Stimulated activated CD4-positive, alpha-beta T cell treated with anti-CD3 and anti-CD28 coated beads, TNF-alpha, amount 100 ng/mL, for 4 hours (primary cell): ENCODE measurements at places on chromosomes 5 and 9.

- DNase-seq, result no peak
These were observed 1587.6 kb upstream of the C9orf72 start for GRCh38 chr9:29160763-29161353.

- no peak for DNase-seq
These were observed 16.1 kb downstream of the PCSK5 start for GRCh38 chr9:75906531-75906930.

GRCh38 chr5:115170134-115170928 is 623 bp upstream of the TRIM36 start:
- DNase-seq, result no peak

DNA sequence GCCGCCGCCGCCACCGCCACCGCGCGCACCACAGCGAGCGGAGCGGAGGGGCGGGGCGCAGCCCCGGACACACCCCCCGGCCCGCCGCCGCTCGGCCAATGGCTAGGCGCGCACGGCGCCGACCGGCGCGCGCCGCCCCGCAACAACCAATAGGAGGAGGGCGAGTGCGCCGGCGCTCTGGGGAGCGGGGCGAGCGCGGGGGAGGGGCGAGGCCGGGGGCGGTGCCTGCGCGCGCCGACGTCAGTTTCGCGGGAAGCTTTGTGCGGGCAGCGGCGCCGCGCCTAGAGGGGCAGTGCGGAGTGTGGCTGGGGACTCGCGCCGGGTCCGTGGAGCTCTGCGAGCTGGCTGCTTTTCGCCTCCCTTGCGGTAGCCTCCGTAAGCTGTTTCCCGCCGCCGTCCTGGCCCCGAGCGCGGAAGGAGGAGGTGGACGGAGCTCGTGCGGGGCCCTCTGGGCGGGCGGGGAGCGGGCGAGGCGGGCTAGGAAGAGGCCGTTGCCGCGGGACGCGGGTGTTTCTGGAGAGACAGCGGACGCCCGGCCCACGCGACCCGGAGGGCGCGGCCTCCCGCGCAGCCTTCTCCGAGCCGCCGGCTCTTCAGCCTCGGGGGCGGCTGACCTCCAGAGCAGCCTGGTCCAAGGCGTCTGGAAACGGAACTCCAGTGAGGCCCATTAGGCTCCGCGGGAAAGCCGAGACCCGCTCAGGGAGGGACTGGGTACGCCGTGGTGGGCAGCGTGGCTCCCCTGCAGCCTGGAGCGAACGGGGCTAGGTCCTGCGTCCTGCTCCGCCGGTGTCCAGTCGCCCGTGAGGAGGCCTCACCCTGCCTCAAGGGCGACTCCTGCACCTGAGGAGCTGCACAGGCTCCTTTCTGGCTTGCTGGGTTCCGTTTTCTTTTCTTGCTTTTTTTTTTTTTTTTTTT is at the start of gene ZMYND19:
Gene ZMYND19, minus strand, starts transcription at position 44 of the 915 bp plus-strand sequence. CDS start 249 bp downstream, outside the sequence.
- peak; percentile 84 for DNase-seq

- DNase-seq, result no peak
These were observed 52.9 kb upstream of the VLDLR start for GRCh38 chr9:2568689-2569088.

DNA sequence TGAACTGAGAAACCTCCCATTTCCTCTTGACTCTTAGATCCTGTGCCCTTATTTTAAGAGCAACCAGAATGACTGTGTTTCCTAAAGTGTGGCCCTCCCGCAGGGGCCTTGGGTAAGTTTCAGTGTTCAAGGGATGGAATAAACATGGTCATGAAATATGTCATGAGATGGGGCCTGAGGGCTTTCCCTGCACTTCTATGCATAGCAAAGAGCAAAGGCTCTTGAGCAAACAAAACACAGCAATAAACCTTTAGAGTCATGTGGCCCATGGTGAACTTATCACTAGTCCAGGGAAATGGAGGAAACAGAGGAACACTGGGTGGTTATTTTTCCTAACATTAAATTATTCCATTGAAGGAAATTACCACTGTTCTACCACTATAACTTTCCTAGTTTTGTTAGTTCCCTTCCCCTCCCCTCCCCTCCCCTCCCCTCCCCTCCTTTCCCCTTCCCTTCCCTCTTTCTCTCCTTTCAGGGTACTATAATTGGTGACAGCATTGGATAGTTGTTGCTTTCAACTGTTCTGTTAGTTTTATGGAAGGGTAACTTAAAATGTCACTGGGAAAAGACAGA is 72.4 kb downstream of the CTSL start:
- DNase-seq, result no peak

- peak; percentile 62 for DNase-seq
These were observed 1.5 kb downstream of the RNF145 start for GRCh38 chr5:159207686-159208513.

- DNase-seq, result no peak
These were observed 196.9 kb upstream of the PANK3 start for GRCh38 chr5:168776070-168776469.

- DNase-seq, result no peak
These were observed 93.3 kb upstream of the BOD1 start for GRCh38 chr5:173709761-173710160.

DNA sequence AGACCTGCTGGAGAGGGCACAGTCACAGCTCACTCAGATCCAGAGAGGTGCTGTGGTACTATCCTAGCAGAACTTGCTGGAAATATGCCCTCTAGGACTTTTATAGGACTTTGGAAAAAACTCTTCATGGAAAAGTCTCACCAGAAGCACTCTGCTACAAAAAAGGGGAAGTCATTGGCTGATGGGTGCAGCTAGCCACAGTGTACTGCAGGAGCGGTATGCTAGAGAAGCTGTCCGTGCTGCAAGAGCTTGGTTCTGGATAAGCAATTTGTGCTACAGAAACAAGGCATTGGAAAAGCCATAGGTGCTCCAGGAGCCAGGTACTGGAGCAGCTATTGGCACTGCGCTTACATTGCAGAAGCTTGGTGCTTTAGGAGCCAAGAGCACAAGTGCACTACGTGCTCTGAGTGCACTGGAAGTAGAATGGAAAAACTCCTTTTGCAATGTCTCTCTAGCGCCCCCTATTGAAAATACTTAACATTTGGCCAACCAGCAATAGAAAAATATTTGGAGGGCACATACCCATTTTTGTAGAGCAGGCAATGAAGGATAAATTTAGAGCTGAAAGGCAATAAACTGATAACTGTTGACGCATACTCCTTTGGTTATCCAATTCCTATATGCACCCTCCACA is 83.4 kb downstream of the MEGF10 start:
- no peak for DNase-seq

DNA sequence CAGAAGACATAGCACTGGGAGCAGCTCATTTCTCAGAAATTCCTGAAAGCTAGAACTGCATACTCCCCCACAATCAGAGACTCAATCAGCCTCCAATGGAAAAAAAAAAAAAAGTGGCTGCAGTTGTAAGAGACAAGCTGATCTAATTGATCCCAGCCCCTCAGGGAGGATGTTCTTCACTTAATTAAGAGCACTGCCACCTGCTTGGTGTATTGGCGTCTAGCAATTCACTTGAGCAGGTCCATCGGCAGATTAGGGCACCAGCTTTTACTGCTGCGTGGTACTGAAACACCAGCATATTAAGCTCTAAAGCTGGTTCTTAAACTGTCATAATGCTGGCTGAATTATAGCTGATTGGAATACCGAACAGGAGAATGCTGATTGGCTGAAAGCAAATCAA is 1890.1 kb upstream of the WWC1 start:
- no peak for DNase-seq

- DNase-seq, result no peak
These were observed 123.4 kb upstream of the MAN2A1 start for GRCh38 chr5:109566361-109566760.

GRCh38 chr9:137185921-137186320 is 2.4 kb downstream of the ANAPC2 start:
- DNase-seq, result no peak

DNA sequence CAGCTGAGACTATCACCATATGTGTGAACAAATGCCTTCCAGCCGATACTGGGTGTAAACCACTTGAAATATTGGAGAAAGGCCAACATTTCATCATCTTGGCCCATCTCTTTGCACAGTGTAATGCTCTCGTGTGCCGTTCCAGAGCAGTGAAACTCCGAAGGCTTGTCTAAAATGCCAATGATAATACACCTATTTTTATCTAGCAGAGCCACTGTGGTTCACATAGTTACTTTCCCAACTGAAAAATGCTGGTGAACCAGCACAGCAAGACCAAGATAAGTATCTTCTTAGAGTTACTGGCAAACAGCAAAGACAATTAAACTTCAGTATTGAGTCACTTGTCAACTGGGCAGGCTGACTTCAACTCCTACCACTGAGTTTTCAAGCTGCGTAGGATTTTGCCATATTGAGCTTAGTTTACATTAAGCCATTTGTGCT is 379.9 kb upstream of the ACTBL2 start:
- no peak for DNase-seq

- DNase-seq, result no peak
These were observed 160.9 kb upstream of the SLC30A5 start for GRCh38 chr5:68932830-68933434.

DNA sequence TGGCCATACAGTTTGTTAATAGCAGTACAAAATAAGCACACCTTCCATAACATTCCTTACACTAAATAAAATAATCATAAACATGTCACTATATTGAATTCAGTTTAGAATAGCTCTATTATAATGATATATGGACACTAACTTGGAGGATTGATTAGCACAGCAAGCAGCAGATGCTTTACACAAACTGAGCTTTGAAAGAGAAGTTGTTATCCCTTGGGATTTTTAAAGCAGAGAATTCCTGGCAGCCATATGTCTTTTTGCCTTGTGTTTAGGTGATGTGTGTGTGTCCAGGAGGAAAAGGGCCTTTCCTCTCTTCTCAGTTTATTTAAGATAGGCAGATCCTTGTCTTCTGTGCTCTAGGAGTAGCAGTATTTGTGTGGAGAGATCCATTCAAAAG is 232.2 kb upstream of the GRIN3A start:
- no peak for DNase-seq
